GM12878 (cell line): ENCODE measurements at places on chromosomes 4 and X. TPM values are rescaled to one million over a fixed set of nuclear protein-coding genes. Genes with fewer than 3 reads are reported as not detected.

SERTM2 gene
- not detected in 2 replicates for total RNA-seq

DNA sequence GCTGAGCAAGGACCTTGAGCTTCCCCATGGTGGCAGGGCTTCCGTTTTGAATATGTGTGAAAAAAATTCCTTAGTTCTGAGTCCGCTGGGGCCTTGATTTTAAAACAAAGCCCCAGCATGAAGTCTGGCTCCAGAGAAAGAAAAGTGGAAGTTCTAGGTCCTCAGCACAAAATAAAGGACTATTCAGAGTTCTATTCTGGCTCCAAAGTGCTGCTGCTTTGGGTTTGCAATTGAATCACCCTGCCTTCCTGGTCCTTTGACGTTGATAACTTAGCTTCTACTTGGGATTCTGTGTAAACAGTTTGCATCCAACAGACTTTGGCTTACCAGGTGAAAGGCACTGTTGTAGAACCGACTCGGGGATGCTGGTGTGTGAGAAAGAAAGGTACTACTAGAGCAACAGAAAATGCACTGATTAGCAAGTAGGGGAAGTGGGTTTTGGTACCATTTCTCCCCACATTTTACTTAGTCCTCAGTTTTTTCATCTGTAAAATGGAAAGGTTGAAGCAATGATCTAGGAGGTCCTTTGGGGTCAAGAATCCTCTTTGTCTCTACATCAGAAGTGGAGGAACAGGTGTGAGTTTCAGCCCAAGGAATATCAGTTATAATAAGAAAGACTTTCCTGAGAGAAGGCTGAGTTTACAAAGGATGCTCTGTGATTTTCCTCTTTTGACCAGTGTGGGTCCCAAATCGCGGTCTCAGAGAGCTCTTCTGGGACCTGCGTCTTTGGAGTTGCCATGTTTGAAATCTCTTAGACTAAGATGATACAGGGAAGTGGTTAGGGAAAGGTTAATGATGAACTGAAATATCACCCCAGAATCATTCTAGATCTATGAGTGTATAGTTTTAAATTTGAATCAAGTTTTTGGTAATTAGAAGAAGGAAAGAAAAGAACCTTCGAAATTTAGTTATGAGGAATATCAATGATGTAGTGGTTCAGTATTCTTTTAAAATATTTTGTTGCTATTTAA lies 28.2 kb downstream of the IGFBP7 start:
- H3K36me3 ChIP-seq: no peaks in the 10 kb centered on the region
- H3K27me3 ChIP-seq: no peaks in the 10 kb centered on the region
- H3K4me3 ChIP-seq: no peak overlapping the region
- no peaks in the 10 kb centered on the region for H3K4me1 ChIP-seq

DNA sequence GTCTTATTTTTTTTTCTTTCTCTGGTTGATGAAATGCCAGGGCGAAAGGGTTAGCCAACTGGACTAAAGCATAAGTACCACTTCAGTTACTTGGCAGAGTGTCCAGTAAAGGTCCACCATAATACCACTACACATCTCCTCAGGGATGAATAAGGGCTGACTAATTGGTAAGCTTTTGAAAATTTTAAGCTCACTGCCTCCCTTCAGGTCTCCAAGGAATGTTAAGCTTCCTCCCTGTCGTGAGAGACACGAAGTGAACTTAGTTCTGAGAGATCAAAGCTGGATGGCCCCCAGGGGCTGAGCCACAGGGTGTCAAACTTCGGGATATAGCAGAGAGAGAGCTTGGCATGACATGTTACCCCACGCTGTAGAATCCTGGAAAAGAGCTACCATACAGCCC lies 111.4 kb downstream of the VSIG4 start:
- H3K27ac ChIP-seq: no peak overlapping the region
- peaks cover 6% of the 10 kb centered on the region for H3K4me1 ChIP-seq
- no peak for DNase-seq
- H3K36me3 ChIP-seq: no peaks in the 10 kb centered on the region
- no peak overlapping the region for H3K4me3 ChIP-seq
- no peaks in the 10 kb centered on the region for H3K27me3 ChIP-seq

- no peak within 1 kb of the TSS for H3K4me3 ChIP-seq
- no peaks in the 10 kb centered on the region for H3K4me1 ChIP-seq
- no peaks in the 10 kb centered on the region for H3K36me3 ChIP-seq
- DNase-seq: no peak
Observed at GRCh38 chrX:51332188-51332942, at the start of gene NUDT10. Gene NUDT10, plus strand, starts transcription at chrX:51332822. Its CDS starts 144 bp downstream, at chrX:51332966.
